ENCODE measurements at places on chromosomes 7 and 10.
A peak's percentile ranks its signal among the peaks of the same experiment; 100 is the strongest.

GRCh38 chr10:11841375-11841774 is 18.2 kb downstream of the PROSER2 start:
- DNase-seq: no peak

DNA sequence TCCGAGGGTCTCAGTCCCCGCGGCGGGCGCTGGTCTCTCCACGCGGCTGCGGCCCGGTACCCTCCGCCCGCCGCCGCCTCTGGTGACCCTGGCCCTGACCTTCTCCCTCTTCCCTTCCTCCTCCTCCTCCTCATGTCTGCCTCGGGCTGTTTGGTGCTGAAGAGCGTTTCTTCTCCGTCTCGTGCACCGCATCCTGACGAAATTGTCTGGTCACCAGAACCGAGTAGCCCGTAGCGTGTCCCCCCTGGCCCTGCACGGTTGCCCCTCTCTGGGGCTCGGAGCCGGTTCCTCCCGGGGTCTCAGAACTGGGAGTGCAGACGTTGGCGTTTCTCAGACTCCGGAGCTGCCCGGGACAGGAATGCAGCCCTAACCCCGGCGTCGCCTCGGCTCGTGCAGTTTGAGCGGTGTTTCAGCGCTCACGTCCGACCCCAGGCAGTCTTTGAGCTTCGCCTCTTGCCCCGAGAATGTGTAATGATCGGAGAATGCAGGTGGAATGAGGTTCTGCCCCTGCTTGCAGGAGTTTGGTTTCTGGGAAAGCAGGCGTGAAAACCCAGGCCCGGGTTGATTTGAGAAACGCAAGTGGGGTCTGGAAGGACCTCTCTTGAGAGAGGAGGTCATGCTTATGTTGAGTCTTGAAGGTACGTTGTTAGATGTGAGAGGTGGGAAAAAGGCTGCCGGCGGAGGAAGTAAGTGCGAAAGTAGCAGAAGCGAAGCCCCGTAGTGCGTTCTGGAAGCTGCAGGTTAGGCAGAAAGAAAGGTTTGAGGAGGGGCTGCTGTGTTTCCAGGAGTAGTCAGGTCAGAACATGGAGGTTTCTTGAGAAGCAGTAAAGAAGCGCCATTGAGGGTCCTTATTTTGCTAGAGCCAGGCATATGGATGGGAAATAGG is 743 bp downstream of the RBM17 start:
- peak; percentile 32 for DNase-seq

DNA sequence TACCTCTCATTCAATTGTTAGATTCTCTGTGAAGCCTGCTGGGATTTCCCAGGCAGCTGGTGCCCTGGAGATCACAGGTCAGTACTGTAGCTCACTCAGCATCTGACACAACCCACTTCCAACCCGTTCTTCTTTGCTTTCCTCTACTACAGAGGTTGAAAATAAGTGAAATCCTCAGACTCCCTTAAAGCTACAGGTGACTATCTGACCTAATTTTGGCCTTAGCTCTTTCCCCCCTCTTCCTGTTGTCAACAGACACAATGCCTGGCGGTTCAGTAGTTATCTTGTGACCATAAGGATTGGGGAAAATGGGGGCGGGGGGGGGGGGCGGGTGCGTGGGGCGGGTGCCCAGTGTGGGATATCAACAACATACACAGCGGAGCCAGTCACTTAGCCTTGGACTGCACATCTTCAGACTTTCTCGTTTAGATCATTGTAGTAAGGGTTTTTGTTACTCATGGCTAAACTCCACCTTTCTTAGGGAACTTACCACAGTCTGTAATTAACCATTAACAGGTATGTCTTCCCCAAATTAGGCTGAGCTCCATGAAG is 37.8 kb downstream of the MTPN start:
- DNase-seq: no peak

- no peak for DNase-seq
Measured at GRCh38 chr7:30764030-30764975, 6.9 kb upstream of the MINDY4 start.

GRCh38 chr7:132499487-132499886 is 76.8 kb downstream of the PLXNA4 start:
- no peak for DNase-seq

- DNase-seq: no peak
Measured at GRCh38 chr7:126973066-126973465, 279.7 kb downstream of the GRM8 start.

- no peak for DNase-seq
Measured at GRCh38 chr10:1278306-1278705, 222.1 kb downstream of the WDR37 start.

GRCh38 chr7:116315803-116316202 is 105.5 kb downstream of the TES start:
- DNase-seq: no peak

DNA sequence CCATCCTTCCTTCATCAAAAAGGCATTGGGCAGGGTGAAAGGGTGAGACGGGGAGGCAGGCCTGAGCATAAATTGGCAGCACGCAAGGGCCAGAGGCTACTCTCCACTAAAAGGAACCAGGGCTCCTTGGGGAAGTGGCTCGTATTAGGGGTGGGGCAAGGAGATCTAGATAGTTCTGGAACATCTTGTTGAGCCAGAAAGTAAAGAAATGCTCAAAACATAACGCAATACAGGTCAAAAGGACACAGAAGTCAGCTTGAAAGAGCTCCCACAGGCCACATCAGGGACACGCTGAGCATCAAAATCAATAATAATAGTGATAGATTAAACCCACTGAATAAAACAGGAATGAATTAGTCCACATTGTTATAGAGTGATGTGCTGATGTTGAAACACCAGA is 203.1 kb downstream of the ELMO1 start:
- no peak for DNase-seq

DNA sequence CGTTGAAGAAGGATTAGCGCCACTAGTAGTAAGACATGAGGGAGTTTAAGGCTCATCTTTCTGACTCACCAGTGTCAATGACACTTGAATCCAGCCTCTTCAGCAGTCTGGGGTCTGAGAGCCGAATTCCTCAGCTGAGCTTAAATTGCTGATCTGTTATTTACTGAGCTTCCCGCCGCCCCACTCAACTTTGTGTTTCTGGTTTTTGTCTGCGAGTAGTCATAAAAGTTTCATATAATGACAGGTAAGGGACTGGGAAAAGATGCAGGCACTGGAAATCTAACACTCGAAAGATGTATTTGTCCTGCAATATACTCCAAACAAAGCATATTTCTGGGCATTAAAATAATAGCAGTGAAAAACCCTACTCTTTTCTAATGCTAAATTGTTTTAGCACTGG is 51.2 kb upstream of the RELN start:
- DNase-seq: no peak

DNA sequence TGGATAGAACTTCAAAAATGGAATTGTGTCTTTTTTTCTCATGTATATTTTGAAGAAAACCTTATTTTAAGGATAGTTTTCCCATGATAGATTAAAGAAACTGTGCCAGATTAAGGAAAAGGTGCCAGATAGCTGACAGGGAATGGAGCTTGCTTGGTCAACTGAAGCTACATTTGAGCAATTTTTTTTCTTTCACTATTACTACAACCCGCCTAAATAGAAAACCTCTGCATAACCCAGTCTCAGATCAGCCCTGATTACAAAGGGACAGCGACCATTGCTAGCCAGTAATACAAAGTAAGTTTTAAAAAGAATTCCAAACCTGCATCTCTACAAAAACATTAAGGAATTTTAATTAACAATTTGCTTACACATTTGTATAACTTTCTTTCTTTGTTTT is 1123.4 kb upstream of the LRRTM3 start:
- no peak for DNase-seq

DNA sequence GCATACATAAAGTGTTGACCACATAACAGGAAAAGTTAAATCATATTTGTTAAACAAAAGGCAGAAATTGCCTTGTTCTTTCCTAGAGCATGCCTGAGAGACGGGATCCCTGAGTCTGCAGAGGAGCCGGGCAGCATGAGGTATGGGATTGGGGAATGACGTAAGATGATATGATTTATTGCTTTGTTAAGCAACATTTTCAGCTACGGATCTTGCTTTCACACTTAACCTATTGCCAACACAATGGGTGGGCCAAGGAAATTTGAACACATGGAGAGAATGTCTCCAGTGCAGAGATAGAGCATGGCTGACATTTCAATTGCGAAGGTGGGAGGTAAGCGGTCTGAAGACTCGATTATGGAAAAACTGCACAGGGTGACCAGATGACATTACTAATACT is 76.7 kb downstream of the EMX2 start:
- no peak for DNase-seq

- no peak for DNase-seq
Measured at GRCh38 chr7:50423860-50424259, 26.3 kb downstream of the FIGNL1 start.

- DNase-seq: no peak
Measured at GRCh38 chr10:78579995-78580394, 488.8 kb upstream of the ZMIZ1 start.

DNA sequence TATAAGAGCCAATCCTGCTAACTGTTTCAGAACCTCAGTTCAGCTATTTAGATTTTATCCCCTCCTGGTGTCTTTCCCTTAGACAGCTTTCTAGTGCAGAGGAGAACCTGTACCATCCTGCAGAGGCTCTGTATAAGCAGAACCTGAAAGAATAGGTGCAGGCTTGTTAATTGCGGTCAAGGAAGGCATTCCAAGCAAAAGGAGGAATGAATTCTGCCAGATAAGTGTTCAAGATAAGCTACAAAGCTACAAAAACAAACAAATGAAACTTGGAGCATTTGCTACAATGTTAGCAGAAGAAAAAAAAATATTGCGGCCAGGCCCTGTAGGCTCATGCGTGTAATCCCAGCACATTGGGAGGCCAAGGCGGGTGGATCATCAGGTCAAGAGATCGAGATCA is 32.6 kb upstream of the AGMO start:
- DNase-seq: no peak

Measured in CD4-positive, alpha-beta T cell treated with Interleukin-6 for 4 hours (primary cell).